ENCODE measurements at places on chromosomes 11 and 22.

GRCh38 chr11:103483996-103484395, 374.8 kb downstream of the DYNC2H1 start:
- no peak for DNase-seq

- no peak for DNase-seq
Measured at GRCh38 chr11:43558146-43558545, 122.4 kb upstream of the HSD17B12 start.

DNA sequence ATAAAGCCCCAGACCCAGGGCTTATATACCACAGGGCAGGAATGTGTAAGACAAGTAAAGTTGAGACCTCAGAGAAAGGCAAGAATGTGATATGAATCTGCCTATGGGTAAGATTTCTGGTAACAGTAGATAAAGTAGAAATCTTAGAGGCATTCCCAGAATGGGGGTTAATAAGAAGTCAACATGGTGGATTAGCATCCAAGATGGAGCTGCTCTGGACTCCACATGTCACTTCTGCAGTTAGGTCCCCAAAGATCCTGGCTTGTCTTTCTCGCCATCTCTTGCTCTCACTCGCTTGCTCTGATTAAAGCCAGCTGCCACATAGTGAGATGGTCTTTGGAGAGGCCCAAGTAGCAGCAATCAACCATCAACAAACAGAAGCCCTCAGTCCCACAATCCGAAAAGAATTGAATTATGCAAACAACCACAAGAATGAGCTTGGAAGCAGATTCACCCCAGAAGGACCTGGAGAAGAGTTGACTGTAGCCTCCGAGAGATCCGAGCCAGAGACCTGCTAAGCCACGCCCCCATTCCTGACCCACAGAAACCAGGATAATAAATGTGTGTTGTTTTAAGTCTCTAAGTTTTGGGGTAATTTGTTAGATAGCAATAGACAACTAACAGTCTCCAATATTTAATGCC, 5.4 kb upstream of the C11orf86 start:
- no peak for DNase-seq

- no peak for DNase-seq
Measured at GRCh38 chr11:44861849-44862557, 88.7 kb downstream of the TP53I11 start.

- no peak for DNase-seq
Measured at GRCh38 chr22:33451866-33452469, 393.8 kb upstream of the SYN3 start.

DNA sequence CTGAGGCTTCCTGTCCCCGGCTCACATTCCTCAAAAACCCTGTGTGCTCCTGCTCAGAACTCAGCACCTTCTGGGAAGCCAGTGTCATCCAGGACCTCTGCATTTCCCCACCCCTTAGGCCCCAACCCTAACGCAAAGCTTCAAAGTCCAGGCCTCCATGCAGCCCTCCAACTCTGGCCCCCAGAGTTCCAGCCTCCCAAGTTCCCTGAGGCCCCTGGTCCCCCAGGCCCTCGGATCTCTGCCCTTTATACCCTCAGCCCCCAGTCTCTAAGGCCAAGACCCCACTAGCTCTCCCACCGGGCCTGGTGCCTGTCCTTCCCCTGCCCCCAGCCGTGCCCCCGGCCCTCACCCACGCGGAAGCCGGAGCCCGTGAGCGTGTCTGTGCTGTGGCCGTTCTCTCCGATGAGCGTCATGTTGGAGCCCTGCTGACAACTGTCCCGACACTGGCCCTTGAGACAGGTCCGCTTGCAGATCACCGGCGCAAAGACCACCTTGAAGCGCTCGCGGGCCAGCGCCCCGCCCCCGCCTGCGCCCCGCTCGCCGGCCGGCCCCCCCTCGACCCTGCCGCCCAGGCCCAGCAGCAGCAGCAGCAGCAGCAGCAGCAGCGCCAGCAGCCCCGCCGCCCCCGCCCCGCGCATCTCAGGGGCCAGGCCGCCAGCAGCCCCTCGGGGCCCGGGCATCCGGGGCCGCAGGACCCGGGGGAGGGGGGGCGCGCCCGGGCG, 718 bp downstream of the LTBP3 start:
- DNase-seq, result no peak

GRCh38 chr22:27757928-27758525, 43.5 kb downstream of the MN1 start:
- no peak for DNase-seq

DNA sequence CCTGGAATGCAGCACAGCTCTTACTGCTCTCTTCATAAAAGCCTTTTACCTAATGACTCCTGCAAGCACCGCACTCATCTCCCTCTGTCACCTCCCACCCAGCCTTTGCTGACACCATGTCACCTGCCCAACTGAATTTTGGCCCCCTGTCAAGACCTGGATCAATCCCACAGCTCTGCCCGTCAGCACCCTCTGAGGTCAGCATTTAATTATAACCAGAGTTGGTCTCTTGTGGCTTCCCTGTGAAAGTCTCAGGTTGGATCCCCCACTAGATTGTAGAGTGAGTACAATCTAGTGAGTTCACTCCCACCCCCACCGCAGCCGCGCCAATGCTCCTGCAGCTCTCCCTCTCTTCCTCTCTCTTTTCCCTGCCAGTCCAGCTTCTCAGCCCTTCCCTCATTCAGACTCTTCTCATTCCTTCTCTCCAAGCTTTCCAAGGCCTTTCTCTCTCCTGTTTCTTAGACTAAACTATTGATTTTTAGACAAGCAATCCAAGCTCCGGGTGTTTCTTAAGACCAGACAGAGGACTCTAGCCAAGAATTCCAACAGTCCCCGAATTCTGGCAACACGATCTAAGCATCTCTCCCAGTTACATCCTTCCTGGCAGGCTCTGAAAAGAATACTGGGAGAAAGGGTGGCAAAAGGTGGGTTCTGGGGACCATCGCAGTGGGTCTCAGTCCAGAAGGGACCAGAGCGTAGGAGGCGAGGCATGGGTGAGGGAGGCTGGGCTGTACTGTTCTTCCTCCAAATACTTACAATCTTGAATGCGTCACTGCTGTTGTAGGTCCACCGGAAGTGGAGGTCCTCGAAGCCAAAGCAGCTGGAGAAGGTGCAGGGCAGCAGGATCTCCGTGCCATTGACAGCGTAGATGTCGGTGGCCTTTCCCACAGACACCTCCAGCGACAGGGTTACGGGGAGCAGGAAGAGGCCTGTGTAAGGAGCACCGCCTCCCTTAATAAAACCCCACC, 8.0 kb downstream of the SCN4B start:
- DNase-seq, result no peak

GRCh38 chr11:6542727-6543126, 45.6 kb downstream of the DNHD1 start:
- no peak for DNase-seq

- no peak for DNase-seq
Measured at GRCh38 chr11:78722786-78723185, 148.1 kb upstream of the NARS2 start.

GRCh38 chr11:34926831-34927132, 10.4 kb downstream of the PDHX start:
- no peak for DNase-seq

GRCh38 chr11:64419818-64420485, 61.0 kb downstream of the RPS6KA4 start:
- DNase-seq, result no peak

Measured in amygdala (tissue), 56 donors.